ENCODE measurements at places on chromosomes 2 and 18.

DNA sequence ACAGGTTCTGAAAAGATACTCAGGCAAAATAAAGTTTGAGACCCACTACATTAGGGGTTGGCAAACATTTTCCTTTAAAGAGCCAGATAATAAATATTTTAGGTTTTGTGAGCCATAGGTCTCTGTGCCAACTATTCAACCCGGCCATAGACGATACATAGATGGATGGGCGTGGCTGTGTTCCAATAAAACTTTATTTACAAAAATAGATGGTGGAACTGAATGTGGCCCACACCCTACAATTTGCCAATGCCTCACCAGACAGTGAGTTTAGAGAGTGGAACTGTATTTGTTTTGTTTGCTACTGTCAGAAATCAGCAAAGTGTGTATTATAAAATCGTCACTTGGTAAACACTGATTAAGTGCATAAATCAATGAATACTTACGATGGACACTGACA lies 78.0 kb downstream of the ACKR3 start:
- no peak for DNase-seq
- peak overlapping the region; percentile 85 for H3K27ac ChIP-seq
- H3K4me3 ChIP-seq: no peak overlapping the region
- H3K27me3 ChIP-seq: no peaks in the 10 kb centered on the region

- no peak overlapping the region for H3K4me3 ChIP-seq
- H3K27ac ChIP-seq: no peak overlapping the region
- no peaks in the 10 kb centered on the region for H3K27me3 ChIP-seq
- H3K4me1 ChIP-seq: no peaks in the 10 kb centered on the region
Measured at GRCh38 chr18:80179857-80180558, 67.3 kb downstream of the PARD6G start.

- no peak overlapping the region for H3K27ac ChIP-seq
- no peaks in the 10 kb centered on the region for H3K36me3 ChIP-seq
- H3K27me3 ChIP-seq: no peaks in the 10 kb centered on the region
- no peak overlapping the region for H3K4me3 ChIP-seq
- H3K4me1 ChIP-seq: no peaks in the 10 kb centered on the region
Measured at GRCh38 chr2:183872131-183872530, 726.2 kb upstream of the ZNF804A start.

DNA sequence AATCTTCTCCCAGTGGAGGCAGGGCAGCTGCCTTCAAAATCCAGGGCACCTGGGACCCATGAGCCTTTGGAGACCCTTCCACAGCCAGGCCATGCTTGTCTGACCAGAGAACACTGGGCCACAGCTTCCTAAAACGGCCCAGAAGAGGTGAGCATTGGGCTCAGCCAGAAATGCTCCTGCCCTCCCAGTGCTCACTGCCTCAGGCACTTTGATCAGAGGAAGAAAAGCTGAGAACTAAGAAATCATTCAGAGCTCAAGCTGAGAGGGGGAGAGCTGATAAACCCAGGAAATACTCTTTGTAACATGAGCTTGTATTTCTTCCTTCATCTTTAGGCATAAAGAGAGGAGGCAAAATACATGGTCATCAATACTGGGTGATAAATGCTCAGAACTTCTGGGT lies 365.5 kb upstream of the KLHL29 start:
- no peak for DNase-seq
- no peak overlapping the region for H3K27ac ChIP-seq

GRCh38 chr2:159904959-159905305 lies 106.9 kb upstream of the CD302 start:
- no peaks in the 10 kb centered on the region for H3K27me3 ChIP-seq
- H3K36me3 ChIP-seq: no peaks in the 10 kb centered on the region
- no peaks in the 10 kb centered on the region for H3K4me1 ChIP-seq
- peak; percentile 66 for DNase-seq
- H3K4me3 ChIP-seq: peak overlapping the region; percentile 54

DNA sequence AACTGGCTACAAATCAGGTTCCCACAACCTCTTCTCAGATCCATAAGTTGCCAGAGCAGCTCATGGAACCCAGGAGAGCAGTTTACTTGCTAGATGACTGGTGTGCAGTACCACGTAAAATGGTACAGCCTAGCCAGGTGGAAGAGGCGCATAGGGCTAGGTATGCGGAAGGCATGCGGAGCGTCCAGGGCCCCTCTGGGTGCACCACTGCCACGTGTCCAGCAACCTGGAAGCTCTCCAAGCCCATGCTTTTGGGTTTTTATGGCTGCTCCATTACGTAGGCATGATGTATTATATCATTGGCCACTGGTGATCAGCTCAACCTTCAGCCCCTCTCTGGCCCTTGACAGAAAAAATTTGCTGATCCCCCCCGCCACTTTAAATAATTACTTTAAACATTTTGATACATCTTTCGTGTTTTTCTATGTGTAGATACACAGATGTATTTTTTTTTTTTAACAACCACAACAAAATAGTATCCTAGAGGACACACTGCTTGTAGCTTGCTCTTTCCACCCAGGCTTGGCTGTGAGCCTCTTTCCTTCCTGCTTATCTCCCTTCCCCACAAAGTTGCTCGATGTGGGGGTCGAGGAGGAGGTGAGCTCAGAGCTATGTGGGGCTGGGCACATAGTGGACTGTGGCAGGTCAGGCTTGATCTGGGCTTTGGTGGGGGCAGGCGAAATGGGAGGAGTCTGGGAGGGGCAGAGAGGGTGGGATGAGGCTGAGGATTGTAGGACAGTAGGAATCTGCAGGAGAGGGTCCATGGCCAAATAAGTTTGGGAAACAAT lies 65.4 kb upstream of the MCFD2 start:
- peak overlapping the region; percentile 50 for H3K27ac ChIP-seq
- no peak overlapping the region for H3K4me3 ChIP-seq
- no peak for DNase-seq
- H3K4me1 ChIP-seq: peaks cover 27% of the 10 kb centered on the region

DNA sequence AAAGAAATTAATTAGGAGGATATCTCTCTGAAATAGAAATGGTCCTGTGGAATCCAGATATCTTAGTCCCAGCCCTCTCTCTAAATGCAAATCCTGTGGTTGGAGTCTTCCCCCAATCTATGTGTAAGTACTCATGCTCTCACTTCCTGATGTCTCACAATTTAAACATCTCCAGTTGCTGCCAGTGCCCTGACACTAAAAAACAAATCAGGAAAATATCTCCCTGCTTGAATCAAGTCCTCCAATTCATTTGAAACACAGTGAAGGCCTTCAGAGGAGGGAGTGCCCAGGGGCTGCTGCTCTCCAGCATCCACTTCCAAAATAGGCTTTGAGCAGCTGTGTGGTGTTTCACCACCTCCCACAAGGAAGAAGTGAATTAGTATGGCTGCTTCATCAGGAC lies 413.8 kb downstream of the RAD51AP2 start:
- H3K36me3 ChIP-seq: no peaks in the 10 kb centered on the region
- no peak for DNase-seq

GRCh38 chr18:44452346-44452745 lies 228.3 kb upstream of the SETBP1 start:
- H3K36me3 ChIP-seq: no peaks in the 10 kb centered on the region
- H3K27me3 ChIP-seq: no peaks in the 10 kb centered on the region
- no peaks in the 10 kb centered on the region for H3K4me1 ChIP-seq
- H3K27ac ChIP-seq: no peak overlapping the region
- H3K4me3 ChIP-seq: no peak overlapping the region

All from ascending aorta (tissue), 2 donors.